ENCODE measurements at places on chromosomes 1 and 21. TPM values are rescaled to one million over a fixed set of nuclear protein-coding genes. Genes with fewer than 3 reads are reported as not detected.

Gene OR2L13
- total RNA-seq: not detected

Gene KCNA3
- not detected for total RNA-seq

Gene EXTL1
- not detected for total RNA-seq

Gene HPCA
- total RNA-seq: not detected
